Spinal cord (tissue), 10 donors: ENCODE measurements at places on chromosomes 11 and 22. TPM values are rescaled to one million over a fixed set of nuclear protein-coding genes. Genes with fewer than 3 reads are reported as not detected.

HOATZ gene
- total RNA-seq = 29.5 TPM

TIMP3 gene
- total RNA-seq = 226 TPM

FLRT1 gene
- 6.7 TPM for total RNA-seq

ROBO4 gene
- 6.5 TPM for total RNA-seq

DUSP18 gene
- 10.5 TPM for total RNA-seq

APOL5 gene
- total RNA-seq = not detected

PTPRJ gene
- 26.7 TPM for total RNA-seq

CNIH2 gene
- 28.1 TPM for total RNA-seq

SLC16A8 gene
- 2.0 TPM for total RNA-seq

KCNK4 gene
- 1.0 TPM for total RNA-seq

MICALL1 gene
- total RNA-seq = 16.1 TPM

SCGB2A2 gene
- not detected for total RNA-seq

LIF gene
- 0.61 TPM for total RNA-seq

TMEM121B gene
- 4.6 TPM for total RNA-seq

MUC5AC gene
- total RNA-seq = not detected

SEC14L6 gene
- 3.1 TPM for total RNA-seq

TECTA gene
- total RNA-seq = 2.7 TPM

BIRC2 gene
- 87.7 TPM for total RNA-seq

FOLR2 gene
- 34.1 TPM for total RNA-seq

AMPD3 gene
- total RNA-seq = 12.8 TPM

LMNTD2 gene
- 1.4 TPM for total RNA-seq

VSTM5 gene
- total RNA-seq = 7.2 TPM

KDELR3 gene
- 24.6 TPM for total RNA-seq

DGCR6 gene
- 11.1 TPM for total RNA-seq

NXPE1 gene
- total RNA-seq = not detected

ACRV1 gene
- total RNA-seq = 0.17 TPM

OR8D4 gene
- 0.06 TPM for total RNA-seq

C11orf52 gene
- total RNA-seq = not detected

OR52R1 gene
- not detected for total RNA-seq

ELMOD1 gene
- 102 TPM for total RNA-seq

TP53I11 gene
- total RNA-seq = 16.3 TPM

MRGPRX4 gene
- not detected for total RNA-seq

OVCH2 gene
- total RNA-seq = not detected

TMEM86A gene
- 4.9 TPM for total RNA-seq

CHRDL2 gene
- total RNA-seq = 0.11 TPM

DRD2 gene
- 0.69 TPM for total RNA-seq

FAM181B gene
- total RNA-seq = 24.4 TPM

CBLIF gene
- not detected for total RNA-seq

SRPRA gene
- 33.4 TPM for total RNA-seq

SLC22A8 gene
- total RNA-seq = 13.3 TPM

SCYL1 gene
- 79.8 TPM for total RNA-seq

TMEM45B gene
- 6.3 TPM for total RNA-seq

PPARA gene
- 18.6 TPM for total RNA-seq

DCDC1 gene
- 9.8 TPM for total RNA-seq
